ENCODE measurements at places on chromosomes 6 and 20.

DNA sequence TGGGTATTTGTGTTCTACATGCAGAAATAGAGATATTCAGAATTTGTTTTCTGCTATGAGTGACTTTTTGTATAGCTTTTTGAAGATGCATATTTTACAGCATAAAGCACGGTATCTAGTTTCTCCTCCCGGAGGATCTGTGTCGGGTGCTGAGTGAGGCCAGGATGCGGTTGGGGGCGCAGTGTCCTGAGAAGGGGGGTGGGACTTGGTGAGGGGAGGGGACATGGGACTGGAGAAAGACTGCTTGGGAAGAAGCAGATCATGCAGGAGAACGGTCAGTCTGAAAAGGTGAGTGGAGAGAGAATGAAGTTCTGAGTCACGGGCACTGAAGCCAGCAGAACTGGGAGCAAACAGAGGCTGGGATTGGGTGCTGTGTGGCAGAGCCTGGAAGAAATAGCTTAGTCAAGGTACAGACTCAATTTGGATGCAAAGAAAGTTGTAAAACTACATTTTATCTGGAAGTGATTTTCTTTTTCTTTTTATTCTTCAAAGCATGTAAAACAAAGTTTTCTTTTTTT is 44.0 kb downstream of the STX11 start:
- DNase-seq = no peak

DNA sequence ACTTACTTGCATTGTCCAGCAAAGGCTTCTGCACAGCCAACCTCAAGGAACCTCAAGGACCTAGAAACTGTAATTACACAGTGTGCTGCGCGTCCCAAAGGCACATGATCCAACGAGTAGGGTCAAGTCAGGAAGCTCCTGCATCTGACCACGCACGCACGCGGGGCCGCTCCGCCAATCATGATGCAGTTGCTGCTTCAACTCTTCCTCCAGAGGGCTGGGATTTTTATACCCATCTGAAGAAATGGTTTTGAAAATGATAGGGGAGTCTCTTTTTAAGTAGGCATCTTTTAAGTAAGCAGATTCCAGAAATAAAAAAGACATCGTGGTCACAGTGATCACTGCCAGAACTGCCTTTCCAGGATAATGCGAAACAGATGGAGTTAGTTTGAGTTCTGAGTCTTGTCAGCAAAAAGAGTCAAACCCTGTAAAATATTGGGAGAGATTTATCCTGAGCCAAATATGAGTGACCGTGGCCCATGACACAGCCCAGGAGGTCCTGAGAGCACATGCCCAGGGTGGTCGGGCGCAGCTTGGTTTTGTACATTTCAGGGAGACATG is 34.0 kb downstream of the KIF25 start:
- no peak for DNase-seq

DNA sequence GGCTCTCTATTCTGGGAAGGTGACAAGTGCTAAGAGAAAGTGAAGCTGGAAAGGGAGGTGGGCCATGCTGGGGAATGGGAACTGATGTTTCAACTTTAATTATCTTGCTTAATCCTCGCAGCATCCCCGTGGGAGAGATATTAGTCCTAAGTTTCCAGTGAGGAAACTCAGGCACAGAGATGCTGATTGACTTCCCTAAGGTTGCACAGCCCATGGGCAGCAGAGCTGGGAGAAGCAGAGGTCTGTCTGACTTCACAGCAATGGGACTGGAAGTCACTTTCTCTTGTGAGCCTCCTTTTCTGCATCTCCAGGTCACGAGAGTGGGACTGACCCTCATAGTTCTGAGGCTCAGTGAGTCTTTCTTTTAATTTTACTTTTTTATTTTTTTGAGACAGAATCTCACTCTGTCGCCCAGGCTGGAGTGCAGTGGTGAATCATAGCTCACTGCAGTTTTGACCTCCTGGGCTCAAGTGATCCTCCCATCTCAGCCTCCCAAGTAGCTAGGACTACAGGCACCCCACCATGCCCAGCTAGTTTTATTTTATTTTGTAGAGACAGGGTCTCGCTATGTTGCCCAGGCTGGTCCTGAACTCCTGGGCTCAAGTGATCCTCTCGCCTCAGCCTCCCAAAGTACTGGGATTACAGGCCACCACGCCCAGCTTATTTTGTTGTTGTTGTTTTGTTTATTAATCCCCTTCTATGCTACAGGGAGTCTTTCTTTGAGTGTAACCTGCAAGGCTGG is 2.6 kb downstream of the RAB44 start:
- no peak for DNase-seq

DNA sequence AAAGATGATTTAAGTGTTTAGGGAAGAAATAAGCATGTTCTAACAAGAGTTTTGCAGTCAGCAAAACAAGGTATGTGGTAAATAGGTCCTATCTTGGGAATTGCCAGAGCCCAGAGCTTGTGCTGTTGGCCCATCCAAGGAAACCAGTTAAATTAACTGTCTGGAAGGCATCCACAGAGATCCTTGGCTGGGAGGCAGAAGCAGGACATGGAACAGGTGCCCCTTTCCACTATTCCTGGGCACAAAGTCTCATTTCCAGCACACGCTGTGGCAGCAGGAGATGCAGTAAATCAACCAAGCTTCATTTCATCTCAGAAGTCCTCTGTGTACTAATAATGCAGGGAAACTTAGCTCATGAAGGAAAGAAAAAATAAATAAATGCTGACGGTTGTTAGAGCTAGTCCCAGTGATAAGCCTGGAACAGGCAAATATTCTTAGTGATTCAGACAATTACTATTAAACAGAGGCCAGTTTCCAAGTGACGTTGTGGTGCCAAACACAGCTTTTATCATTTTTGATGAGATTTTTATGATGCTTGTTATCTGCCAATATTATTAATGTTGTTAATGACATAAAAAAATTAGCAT is 39.8 kb upstream of the SNAP25 start:
- no peak for DNase-seq

GRCh38 chr6:28985462-28986164 is 19.5 kb downstream of the ZNF311 start:
- peak; percentile 32 for DNase-seq

DNA sequence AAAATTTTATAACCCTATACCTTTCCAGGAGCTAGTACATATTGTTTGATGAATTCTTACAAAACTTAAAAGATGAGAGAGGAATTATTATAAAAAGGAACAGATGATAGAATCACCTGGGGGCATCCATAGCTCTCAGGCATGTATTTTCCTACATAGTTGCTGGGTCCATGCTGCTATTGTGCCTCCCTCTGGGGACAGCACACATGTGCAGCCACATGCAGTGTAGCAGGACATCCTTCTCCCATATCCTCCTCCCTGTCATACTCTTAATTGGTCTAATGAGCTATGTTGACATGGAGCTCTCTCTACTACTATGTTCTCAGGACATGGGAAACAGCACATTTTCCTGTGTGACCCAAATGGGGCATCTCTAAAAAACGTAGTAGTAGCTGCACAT is 898.2 kb upstream of the MAP3K7 start:
- no peak for DNase-seq

DNA sequence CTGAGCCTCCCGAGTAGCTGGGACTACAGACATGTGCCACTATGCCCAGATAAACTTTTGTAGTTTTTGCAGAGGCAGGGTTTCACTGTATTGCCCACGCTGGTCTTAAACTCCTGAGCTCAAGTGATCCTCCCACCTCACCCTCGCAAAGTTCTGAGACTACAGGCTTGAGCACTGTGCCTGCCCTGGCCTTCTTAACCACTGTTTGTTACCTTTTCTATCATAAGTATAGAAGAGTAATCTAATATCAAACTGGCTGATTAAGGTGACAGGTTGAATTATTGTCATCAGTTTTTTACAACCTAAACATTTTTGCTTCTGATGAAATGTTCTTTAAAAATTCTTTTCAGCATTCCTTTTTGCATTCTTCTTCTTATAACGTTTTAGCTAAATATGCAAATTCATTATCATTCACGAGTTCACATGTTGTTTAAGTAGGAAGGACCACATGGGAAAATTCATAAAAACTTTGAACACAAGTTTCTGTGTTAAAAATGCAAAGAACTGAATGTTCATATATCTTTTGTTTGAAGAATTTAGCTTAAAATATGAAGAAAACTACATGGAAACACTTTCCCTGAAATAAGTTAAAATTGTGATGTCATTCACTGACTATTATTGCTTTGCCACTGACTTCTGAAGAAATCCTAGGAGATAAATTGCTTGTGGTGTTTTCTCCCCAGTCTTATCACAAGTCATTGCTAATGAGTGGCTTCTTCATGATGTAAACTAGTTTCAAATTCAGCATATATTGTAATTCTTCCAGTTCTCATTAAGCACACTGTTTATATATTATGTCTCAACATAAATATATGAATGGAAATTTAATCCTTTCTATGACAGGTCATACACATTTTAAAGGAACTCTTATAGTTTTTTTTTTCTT is 106.7 kb downstream of the ADGRB3 start:
- DNase-seq = no peak

DNA sequence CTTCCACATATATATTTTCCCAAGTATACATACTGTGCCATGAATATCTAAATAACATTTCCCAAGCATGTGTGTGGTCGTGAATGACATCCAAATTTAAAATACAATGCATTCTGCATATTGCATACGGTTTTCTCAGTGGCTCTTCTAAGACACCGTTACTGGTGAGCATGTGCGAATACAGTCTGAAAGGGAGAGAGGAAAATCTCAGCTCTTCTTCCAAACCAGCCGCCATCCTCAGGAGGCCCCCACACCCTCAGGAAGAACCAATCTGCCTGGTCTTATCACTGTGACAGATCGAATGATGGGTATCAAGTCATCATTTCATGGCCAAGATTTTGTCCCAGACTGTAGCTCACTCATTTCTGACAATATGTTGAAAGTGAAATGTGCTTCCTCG is 50.7 kb downstream of the ADAT2 start:
- DNase-seq = no peak

GRCh38 chr6:93792746-93793145 is 373.4 kb upstream of the EPHA7 start:
- no peak for DNase-seq

DNA sequence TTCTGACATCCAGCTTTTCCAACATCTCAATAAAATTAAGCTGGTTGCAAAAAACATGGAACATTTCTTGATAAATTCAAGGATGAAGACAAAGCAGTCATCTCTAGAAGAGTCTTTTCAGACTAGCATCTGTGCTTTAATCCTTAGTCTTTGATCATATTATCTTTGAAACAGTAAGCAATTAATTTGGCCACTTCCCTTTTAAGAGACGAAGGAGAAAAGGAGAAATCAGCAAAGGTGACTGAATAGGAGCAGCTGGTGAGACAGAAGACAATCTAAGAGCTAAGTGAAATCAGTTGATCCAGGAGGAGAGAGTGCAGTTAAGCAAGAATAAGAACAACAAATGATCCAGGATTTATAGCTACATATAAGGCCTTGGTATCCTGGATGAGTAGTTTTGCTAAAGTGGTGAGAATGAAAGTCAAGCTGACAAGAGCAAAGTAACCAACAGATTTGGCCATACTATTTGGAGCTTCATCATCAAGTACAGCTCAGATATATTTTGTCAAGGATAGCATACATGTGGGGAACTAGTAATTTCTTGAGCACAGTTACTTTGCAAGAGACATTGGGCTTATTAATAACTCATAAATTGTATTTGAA is 215.5 kb downstream of the ADGB start:
- DNase-seq = no peak

DNA sequence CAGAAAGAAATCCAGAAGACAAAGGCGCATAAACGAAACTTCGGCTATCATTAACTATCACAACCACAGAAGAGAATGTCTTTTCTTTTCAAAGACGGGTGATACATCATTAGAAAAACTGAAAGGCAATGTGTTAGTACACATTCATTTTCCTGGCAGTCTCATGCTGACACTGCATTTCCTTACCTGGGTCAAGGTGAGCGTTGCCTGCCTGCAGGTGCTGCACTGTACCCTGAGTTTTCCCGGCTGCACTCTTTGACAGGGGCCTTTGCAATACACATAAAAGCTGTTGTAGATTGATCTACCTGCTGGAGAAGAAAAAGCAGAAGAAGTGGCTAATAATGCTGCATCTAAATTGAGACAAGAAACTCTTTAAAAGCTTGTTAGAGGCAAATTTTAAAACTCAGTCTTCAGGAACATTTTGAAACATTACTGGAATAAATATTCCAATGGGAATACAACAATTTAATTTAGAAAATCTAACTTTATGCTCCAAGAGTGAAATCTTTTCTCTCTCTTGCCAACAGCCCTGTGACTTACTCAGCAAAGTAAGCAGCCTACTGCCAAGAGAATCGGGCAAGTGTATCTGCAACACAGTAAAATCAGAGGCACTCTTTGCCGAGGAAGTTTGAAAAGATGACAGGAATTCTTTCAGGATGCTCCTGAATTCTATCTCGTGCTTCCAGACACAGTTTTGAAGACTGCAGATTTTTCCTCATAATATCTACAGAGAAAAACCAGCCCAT is 526.4 kb downstream of the PRKN start:
- no peak for DNase-seq

DNA sequence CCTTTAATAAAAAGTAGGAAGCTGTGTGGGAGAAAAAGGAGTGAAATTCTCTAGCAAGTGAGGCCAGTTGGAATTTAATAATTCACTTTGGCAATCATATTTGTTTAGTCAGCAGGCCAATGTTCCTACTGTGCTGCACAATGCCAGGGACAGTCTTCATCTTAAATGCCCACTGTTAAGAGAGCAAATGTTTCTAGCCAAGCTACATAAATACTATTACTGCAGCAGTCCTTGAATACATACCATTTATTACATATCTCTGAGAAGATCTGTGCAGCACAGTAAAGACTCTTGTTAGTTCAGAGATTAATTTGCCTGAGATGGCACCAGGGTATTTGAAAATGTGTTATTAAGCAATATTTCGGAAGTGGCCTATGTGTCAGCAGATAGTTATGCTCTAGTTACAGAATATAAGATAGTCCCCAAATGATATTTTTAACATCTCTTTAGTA is 105.4 kb downstream of the OGFRL1 start:
- no peak for DNase-seq

DNA sequence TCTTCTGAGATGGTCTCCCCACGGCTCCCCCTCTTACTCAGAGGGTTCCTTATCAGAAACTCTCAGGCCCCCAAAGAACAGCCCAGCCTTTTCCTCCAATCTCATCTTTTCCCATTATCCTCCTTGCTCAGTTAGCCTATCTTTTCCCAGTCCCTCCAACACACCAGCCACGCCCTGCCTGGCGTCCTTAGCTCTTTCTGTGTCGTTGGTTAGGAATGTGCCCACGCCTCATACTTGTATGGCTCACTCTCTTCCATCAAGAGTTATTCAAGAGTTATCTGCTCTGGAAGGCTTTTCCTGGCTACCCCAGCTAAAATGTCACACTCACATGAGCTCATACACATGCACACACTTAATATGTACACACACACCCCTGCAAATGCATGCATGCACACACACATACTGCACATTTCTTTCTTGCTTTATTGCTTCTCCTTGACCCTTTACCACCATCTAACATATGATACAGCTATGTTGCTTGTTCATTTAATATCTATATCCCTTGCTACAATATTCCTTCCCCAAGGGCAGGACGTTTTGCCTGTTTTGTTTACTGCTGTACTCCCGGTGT is 37.6 kb downstream of the SLC2A10 start:
- no peak for DNase-seq

- DNase-seq = no peak
These were observed 108.7 kb upstream of the GMDS start for GRCh38 chr6:2354138-2354491.

GRCh38 chr20:43186312-43186711 is 3.4 kb downstream of the PTPRT start:
- no peak for DNase-seq

GRCh38 chr6:112574190-112574589 is 227.1 kb downstream of the RFPL4B start:
- no peak for DNase-seq

Data from CD4-positive, alpha-beta T cell treated with Interleukin-17A for 1 hour (primary cell).